Fibroblast of pulmonary artery (primary cell): ENCODE measurements at places on chromosomes 7 and 10.
A peak's percentile ranks its signal among the peaks of the same experiment; 100 is the strongest.

DNA sequence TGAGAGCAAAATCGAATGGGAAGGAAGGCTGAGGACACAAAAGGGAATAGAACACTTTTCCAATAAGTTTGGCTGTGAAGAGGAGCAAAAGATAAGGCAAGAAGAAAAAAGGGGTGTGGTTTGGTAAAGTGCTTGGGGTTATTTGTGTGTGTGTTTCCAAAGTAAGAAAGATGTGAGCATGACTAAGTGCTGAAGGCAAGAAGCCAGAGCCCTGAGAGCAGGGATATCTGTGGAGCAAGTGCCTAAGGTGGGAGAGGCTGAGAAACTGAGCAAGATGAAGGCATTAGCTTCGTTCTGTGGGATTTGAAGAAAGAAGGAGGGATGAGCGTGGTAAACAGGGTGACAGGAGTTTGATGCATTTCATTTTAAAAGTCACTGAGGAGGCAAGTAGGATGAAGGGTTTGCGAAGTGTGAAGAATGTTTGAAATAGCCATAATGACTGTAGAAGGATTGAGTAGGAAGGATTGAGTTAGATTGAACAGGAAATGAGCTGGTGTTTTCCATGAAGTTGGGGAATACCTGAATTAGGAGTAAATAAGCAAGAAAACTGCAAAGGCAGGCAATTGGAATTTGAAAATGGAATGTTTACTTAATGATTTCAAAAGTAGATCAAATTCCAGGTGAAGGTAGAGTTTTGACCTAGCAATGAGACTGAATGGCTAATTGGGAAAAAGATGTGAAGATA, 19.9 kb upstream of the SP4 start:
- no peak for DNase-seq

GRCh38 chr7:44678471-44679179, 70.0 kb upstream of the ZMIZ2 start:
- peak; percentile 90 for DNase-seq

DNA sequence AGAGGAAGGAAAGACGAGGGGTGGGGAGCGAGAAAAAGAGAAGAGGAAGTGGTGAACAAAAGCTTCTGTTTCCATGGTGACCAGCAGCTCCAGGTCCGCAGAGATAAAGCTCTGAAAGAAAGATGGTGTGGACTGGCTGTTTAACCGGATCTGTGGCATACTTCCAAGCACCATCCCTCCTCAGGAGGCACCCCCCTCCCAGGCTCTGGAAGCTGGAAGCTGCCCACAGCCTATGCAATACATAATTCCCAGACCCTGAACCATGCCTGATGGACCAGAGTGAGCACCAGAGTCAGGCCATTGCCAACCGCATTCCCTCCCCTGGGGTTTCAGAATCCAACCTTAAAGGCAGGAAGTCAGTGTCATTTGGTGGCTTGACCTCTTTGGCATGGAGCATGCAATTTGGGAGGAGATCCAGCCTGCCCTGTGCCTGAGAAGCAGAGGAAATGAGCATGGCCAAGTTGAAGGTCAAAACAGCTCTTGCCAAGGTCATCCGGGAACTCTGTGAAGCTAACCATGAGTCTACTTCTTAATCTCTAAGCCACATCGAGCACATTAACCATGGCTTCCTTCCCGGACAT, 22.2 kb upstream of the CPXM2 start:
- DNase-seq: peak; percentile 27

GRCh38 chr7:84368122-84368521, 173.5 kb upstream of the SEMA3A start:
- DNase-seq: no peak

- peak; percentile 92 for DNase-seq
Measured at GRCh38 chr7:17207220-17207619, 91.2 kb upstream of the AHR start.

GRCh38 chr7:39700165-39700564, 76.8 kb downstream of the RALA start:
- DNase-seq: no peak

- no peak for DNase-seq
Measured at GRCh38 chr7:49643321-49643720, 130.1 kb upstream of the VWC2 start.
